ENCODE measurements at places on chromosomes 12 and 14.

DNA sequence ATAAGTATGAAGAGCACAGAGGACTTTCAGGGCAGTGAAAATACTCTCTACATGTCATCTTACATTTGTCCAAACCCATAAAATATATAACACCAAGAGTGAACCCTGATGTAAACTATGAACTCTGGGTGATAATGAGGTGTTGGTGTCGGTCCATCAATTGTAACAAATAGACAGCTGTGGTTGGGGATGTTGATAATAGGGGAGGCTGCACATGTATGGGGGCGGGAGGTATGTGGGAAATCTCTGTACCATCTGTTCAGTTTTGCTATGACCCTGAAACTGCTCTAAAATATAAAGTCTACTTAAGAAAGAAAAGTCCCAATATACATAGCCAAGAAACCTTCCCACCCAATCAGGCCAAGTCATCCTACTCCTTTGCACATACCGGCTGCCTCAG, 88.5 kb downstream of the GPR135 start:
- DNase-seq, result no peak

DNA sequence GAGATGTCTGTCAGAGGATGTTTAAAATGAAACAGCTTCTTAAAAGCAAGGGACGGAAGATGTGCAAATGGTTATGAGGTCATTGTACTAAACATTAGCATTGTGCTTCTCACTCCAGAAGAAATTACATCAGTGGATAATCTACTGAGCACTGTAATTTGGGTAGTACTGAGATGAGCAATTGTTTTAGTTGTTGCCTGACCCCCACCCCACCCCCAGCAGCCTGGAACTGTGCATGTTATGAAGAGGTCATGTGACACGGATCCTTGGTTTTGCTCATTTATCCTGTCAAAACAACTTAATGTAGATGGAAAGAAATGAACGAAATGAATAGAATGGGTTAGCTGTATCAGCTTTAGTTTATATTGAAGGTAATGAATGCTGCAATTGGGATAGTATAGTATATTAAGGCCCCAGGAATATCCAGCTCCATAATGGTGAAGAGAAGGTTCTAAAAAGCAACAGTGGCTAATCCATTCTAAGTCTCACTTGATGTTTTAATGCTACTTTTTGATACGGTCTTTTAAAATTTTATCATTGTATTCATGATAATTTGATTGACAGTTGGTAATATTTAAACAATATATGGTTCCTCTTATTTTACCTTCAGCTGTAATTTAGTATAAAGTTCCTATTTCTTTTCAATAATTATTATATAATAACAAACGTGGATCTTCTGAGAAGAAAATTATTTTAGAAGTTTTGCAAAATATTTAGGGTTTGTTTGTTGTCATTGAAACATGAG, 58.5 kb downstream of the WNK1 start:
- DNase-seq, result no peak

- DNase-seq, result no peak
Measured at GRCh38 chr12:71239731-71240130, 81.9 kb upstream of the TSPAN8 start.

GRCh38 chr12:65229441-65229840, 49.0 kb upstream of the MSRB3 start:
- DNase-seq, result no peak

DNA sequence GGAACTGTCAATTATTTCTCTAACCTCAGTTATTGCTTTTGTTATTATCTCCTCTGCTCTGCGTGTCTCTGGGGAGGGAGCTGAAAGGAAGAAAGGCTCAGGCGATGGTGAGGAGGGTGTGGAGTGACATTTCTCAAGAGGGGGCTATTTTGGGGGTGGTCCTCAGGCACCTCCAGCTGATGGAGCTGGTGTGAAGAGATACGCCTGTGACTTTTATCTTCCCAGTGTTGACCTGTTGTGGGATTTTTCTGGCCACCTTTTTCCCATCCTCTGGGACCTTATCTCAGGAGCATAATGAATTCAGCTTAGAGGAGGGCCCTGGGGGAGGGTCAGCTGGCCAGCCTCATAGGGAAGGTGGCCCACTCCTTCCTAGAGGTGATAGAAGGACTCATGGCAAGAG, 26.4 kb downstream of the KCNA5 start:
- DNase-seq, result no peak

- DNase-seq, result no peak
Measured at GRCh38 chr14:36295642-36296627, 24.5 kb downstream of the MBIP start.

DNA sequence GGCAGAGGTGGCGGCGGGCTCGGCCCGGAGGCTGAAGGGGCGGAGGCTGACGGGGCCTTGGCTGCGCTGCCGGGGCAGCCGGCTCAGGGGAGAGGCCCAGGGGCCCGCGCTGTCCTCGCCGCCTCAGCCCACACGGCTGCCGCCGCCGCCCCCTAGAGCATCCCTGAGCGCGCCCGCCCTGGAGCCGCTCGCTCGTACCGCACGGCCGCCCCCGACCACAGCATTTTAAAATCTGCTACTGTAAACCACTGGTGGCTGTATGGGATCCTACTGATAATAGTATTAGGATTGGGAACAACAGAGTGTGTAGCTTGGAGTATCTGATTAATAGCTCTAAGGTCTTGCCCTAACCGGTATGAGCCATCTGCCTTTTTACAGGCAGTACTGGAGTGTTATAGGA, 22.2 kb upstream of the EDDM3A start:
- no peak for DNase-seq

GRCh38 chr12:81330480-81330879, 252.6 kb downstream of the ACSS3 start:
- no peak for DNase-seq

DNA sequence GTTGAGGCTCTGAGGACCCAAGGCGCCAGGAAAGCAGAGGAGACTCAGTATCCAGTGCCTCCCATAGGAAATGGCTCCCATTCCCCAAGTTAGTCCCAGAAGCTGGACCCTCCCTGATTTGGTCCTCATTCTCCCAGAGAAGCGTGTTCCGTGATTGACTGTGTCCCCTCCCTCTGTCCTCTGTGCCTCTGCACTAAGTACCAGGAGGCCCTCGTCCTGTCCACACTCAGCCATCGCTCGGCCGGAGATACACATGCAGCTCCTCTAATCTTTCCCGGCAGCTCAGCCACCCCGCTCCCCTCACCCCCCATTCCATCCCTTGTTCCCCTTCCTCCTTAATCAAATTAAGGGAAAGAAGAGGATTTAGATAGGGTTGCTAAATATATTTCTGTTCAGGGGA, 28.3 kb upstream of the ATP2A2 start:
- DNase-seq, result no peak

GRCh38 chr12:124687174-124687902, 119.9 kb upstream of the NCOR2 start:
- DNase-seq, result no peak

- DNase-seq, result no peak
Measured at GRCh38 chr14:23372509-23372908, at the start of gene IL25. Gene IL25 (plus strand): TSS chr14:23372809.

DNA sequence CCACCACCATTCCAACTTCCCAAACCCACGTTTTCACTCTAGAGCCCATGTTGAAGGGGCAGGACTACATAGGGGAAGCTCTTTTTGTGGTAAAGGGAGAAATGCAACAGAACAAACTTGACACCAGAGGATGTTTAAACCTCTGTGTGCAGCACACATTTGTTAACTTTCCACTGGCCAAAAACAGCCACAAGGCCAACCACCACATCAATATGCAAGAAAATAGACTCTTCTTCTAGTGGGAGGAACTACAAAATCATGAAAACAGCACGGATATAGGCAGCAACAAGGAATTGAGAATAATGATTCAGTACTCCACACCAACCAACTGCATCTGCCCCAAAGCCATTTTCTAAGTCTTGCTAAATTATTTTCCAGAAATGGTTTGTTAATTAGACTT, 66.3 kb upstream of the CEP83 start:
- DNase-seq, result no peak

GRCh38 chr12:113762155-113762881, 203.8 kb downstream of the RBM19 start:
- no peak for DNase-seq

DNA sequence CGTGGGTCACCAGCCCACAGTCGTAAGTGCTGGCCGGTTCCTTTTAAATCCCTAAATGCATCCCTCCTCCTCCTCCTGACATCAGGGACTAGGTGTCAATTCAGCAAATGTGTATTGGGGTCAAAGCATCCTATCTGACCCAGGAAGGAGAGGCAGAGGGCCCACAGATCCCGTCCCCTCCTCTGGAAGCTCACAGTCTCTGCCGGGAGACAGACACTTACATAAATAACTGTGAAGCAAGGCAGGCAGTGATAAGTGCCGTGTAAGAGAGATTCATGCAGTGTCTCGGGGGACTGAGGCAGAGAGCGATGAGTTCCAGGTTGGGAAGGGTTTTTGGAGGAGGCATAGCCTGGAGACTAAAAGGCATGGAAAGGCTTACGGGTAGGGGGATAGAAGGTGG, 44.1 kb downstream of the HRK start:
- no peak for DNase-seq
